ENCODE measurements at places on chromosomes 16 and 17. TPM values are rescaled to one million over a fixed set of nuclear protein-coding genes. Genes with fewer than 3 reads are reported as not detected.
A peak's percentile ranks its signal among the peaks of the same experiment; 100 is the strongest.

DNA sequence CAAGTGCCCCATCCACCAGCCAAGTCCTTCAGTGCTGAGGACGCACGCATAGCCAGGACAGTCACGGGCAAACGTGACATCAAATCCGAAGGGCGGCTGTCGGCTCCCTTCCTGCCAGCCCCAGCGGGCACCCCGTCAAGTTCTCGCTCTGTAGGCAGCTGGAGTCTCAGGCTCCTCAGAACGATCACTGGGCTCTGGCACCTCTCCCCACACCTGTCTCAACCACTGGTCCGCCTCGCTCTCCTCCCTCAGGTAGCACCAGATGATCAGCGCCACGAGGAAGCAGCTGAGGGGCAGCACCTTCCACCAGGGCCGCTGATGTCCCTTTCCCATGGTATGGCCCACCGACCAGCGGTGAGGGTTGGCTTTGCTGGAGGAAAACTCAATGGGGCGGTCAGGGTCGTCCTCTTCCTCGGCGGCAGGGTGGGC is 422 bp downstream of the UQCC4 start:
- no peak for DNase-seq

DNA sequence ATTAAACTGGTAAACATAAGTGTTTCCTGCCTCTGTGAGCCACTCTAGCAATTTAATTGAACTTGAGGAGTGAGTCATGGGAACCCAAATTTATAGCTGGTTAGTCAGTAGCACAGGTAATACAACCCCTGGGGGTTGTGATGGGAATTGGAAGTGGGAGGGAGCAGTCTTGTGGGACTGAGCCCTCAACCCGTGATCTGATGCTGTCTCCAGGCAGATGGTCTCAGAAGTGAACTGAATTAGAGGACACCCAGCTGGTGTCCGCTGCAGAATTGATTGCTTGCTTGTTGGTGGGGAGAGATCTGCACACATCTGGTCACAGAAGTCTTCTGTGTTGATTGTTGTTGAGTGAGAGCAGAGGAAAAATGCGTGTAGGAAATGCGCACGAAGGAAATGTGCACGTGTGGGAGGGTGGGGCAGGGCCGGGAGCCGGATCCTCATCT is 7.7 kb upstream of the ST6GALNAC2 start:
- no peak for DNase-seq

- DNase-seq, result no peak
Observed at GRCh38 chr16:67538666-67539101, 10.1 kb downstream of the RIPOR1 start.

GRCh38 chr16:58465817-58466216 is 34.1 kb upstream of the NDRG4 start:
- DNase-seq, result no peak

DNA sequence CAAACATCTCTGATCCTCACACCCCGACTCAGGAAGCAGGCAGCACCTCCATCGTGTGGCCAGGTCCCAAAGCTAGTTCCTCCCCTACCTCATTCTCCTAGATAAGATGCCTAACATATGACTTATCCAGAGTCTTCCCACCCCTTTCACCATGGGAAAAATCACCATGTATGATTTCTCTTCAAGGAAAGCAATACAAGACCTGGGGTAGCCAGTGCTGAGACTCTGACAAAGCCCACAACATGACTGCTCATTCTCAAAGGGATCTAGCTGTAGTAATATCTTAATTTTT is 45.1 kb downstream of the CMTM4 start:
- no peak for DNase-seq

DNA sequence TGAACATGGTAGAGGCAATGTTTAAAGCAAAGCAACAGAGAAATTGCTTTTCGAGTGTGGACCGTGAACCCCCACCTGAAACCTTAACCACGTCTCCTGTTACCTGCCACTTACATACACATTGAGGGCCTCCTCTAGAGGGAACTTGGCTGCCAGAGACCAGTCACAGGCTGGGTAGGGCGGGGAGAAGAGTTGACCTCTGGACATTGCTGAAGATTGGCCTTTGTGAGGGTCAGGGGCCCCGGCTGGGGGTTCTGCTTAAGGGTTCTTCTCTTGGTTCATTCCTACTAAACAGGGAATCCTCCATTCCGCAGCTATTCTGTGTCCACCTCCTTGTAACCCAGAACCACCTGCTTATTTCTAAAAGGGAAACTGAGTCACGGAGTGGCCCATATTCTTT is 53.8 kb downstream of the IRX6 start:
- DNase-seq, result no peak

GRCh38 chr17:50524838-50525237 is 7.7 kb upstream of the EPN3 start:
- DNase-seq, result no peak

GRCh38 chr17:74380086-74380958 is 13.0 kb downstream of the GPR142 start:
- peak; percentile 35 for DNase-seq

DNA sequence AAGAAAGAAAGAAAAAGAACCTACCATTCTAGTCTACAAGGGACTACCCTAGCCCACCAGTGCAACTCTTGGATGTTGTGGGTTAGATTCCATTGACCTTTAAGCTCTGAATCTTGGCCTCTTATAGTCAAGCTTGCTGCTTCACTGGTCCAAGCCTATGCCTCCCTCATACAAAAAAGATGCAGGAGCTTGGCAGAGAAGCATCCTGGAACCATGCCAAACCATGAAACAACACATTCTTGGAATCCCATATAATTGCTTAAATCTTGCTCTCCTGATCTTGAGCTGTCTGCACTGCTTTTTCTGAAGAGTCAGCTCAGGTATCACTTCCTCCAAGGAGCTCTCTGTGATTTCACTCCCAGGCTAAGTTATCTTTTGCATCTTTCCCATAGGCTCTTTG is 117.9 kb upstream of the GPR139 start:
- no peak for DNase-seq

DNA sequence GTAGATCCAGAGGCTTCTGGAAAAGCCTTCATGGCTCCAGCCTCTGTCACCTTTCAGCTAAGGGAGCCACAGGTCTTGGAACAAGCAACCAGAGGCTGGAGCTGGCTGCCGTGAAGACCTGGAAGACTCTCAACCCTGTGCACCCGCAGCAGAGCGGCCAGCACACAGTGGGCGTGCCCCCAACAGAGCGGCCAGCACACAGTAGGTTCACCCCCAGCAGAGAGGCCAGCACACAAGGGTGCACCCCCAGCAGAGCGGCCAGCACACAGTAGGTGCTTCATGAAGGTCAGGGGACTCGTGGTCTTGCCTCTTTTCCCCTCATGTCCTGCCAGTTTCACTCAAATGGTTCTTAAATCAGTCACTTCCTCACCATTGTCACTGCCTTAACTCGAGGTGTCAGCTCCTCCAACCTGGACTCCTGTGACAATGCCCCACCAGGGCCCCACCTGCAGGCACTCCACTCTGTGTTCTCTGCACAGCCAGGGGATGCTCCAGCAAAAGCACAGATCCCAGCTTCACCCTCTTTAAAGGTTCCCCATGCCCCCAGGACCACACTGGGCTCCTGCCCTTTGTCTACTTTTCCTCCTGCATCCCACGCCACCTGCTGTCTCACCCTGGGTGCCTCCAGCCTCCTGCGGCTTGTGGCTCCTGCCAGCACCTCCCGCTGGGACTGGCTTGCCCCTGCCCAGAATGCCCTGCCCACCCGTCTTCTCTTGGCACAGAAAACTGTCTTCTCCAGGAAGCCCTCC is 42.4 kb upstream of the DOC2B start:
- DNase-seq, result no peak

- DNase-seq, result no peak
Observed at GRCh38 chr16:64990101-64990500, 131.8 kb downstream of the CDH11 start.

GRCh38 chr17:334974-335481 is 17.6 kb downstream of the RPH3AL start:
- no peak for DNase-seq

DNA sequence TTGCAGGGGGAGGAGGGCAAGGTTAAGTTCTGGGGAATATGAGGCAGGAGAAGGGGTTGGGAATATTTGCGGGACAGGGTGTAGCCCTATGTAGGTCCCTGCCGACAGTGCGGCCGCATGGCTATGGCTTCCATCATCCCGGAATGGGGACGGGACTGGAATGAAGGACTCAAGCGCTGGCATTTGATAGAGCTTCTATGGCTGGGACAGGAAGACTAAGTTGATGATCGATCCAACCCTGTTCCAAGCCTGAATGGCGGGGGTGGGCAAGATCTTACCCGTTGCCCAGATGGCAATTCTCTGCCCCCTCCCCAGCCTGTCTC is 47.1 kb downstream of the SRCIN1 start:
- no peak for DNase-seq

- no peak for DNase-seq
Observed at GRCh38 chr17:39600288-39600996, 7.3 kb downstream of the NEUROD2 start.

DNA sequence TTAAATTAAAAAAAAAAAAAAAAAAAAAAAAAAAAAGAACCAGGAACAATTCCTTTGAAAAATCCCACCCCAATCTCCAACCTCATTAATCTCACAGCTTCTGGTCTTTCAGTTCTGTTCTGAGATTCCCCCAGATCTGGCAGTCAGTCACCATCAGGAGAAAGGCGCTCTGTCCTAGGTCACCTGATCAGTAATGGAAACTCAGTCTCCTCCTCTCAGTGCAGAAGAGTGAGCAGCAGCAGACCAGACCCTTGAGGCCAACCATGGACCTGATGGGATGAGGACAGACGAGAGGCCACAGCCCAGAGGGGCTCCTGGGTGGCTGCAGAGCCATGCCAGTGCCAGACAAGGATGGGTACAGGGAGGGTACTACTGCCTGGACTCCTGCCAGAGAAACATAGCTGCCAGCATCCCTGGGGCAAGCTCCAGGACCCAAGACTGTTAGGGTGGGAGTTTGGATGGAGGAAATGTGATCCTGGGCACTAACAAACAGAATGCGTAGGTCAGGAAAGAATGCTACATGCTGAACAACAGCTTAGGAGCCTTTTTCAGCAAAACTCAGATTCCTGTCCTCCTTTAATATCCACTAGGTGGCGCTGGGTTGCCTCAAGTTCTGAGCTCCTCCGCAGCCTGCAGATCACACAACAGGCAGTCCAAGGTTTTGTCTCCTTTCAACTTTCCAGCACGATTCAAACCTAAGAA is 28.7 kb downstream of the MPG start:
- DNase-seq, result peak; percentile 65

- DNase-seq, result no peak
Observed at GRCh38 chr17:7560172-7561027, 1.3 kb upstream of the SENP3 start.

GRCh38 chr16:56109205-56109604 is 82.1 kb upstream of the GNAO1 start:
- no peak for DNase-seq

DNA sequence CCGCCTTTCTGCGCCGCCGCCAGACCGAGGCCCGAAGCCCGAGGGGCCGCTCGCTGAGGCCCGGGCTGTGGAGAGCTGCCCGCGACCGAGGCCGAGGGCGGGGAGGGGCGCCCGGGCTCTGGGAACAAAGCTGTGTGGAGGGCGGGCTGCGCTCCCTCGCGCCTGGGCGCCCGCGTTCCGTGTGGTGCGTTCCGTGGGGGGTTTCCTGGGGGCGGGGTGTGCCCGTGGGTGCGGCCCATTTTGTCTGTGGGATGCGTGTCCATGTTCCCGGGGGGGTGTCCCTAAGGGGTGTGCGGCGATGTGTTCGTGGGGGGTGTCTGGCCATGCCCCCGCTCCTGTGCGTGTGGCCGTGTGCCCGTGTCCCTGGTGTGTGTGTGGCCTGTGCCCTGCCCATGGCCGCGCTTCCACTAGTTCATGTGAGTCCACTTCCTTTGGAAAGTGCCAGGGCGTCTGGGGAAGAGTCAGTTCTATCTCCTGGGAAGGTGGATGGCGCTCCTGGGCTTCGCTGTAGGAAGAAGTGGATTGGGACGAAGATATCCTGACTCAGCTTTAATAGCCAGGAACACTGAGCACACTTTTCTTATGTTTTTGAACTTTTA is 520 bp downstream of the JPT2 start:
- no peak for DNase-seq

DNA sequence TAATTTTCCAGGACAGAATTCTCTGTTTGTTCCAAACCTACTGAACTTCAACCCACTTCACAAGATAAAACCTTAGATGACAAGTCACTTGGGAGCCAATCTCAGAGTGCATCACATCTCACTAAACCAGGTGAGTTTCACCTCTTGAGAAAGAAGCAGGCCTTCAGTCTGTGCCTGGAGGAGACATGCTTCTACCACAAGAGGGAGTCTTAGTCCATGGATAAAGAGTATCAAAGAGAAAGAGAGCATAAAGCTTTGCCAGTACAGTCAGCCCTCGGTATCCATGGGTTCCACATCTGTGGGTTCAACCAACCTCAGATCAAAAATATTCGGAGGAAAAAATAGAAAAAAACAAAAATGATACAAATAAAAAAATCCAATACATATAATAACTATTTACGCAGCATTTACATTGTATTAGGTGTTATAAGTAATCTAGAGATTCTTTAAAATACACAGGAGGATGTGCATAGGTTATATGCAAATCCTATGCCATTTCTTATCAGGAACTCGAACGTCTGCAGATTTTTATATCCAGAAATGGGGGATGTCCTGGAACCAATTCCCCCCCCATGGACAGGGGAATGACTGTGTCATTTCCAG is 37.7 kb downstream of the DUSP14 start:
- DNase-seq, result peak; percentile 25

DNA sequence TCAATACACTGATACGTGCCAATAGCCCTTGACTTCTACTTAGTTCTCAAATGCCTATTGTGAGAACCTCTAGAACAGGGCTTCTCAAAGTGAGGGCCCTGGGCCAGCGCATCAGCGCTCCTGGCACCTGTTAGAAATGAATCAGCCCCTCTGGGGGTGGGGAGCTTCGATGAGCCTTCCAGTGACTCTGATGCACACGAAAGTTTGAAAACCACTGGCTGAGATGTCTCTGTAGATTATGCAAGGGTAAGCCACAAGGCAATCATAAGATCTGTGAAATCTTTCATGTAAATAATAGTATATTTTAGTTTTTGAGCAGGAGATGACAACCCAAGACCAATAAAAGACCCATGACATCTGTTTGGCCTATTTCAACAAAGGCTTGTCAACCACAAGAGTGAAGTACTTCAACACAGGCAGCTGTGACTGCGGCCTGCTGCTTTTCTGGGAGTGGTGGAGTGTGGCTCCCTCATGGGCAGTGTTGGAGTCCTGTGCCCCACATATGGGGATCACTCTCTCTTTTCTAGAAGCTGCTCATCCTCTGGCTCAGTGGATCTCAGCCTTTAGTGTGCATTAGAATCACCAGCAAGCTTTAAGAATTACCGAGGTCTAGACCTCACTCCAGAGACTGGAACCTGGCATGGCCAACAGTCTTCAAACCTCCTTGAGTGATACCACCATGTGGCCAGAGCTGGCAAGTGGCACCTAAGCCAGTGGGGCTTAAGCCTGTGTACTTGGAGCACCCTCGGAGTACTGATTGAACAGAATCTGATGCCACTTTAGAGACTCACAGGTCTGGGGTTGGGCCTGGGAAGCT is 5.8 kb downstream of the MTHFSD start:
- no peak for DNase-seq

KRTAP4-4 gene
- not detected for polyA plus RNA-seq

KCNJ2 gene
- polyA plus RNA-seq, result 0.84 TPM

TERB1 gene
- not detected for polyA plus RNA-seq

SCGB1C2 gene
- not detected for polyA plus RNA-seq

SLC6A2 gene
- 0.27 TPM for polyA plus RNA-seq

HSPB9 gene
- 0.11 TPM for polyA plus RNA-seq

MPO gene
- polyA plus RNA-seq, result 0.30 TPM

ATPAF2 gene
- polyA plus RNA-seq, result 17.3 TPM

FOXN1 gene
- 0.13 TPM for polyA plus RNA-seq

SSTR5 gene
- 0.20 TPM for polyA plus RNA-seq

PRSS8 gene
- polyA plus RNA-seq, result 1.6 TPM

C17orf50 gene
- polyA plus RNA-seq, result not detected
